ENCODE measurements at places on chromosomes 1 and 21.

GRCh38 chr1:187654635-187655034 is 825.9 kb downstream of the PLA2G4A start:
- DNase-seq: no peak

GRCh38 chr1:202245391-202245790 is 51.8 kb downstream of the LGR6 start:
- DNase-seq: no peak

DNA sequence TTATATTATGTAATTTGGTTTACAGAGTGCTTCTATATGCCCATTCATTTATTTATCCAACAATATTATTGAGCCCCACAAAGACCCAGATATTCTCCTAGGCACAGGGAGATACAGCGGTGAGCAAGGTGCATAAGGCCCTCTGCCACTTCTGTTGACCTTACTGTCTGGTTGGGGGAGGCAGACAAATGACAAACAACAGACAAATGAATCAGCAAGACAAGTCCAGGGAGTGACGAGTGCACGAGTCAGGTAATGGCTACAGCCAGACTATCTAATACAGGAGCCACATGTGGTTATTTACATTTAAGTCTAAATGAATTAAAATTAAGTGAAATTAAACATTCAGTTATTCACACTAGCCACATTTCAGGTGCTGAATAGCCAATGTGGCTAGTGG is 22.0 kb upstream of the BCAR3 start:
- no peak for DNase-seq

GRCh38 chr21:16768096-16768495 is 744.7 kb upstream of the CXADR start:
- DNase-seq: no peak

DNA sequence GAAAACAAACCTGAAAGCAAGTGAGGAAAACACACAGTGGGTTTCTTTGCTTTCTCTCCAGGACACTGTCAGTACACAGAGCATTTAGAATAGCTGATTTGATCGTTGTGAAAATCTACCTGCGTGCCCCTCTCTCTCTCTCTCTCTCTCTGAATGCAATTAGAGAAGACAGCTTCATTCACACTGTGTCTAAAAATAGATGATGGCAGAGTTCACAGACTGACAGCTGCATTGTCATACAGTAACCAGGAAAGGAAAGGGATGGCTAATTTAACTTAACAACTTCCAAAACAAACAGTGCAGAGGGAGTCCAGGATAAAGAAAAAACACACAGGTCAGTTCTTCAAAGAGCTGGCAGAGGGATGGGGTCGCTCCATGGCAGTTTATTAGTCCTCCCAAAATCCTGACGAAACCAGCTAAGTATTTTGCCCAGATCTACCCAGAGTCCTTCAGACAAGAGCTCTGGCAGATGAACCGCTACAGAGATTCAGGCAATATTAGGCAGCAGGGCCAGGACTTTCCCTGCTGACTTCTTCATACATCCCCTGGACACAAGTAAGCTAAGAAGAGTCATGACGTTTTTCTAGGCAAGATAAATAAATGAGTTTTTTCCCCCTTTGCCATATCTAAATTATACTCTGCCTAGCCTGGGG is 58.9 kb downstream of the WLS start:
- DNase-seq: no peak

DNA sequence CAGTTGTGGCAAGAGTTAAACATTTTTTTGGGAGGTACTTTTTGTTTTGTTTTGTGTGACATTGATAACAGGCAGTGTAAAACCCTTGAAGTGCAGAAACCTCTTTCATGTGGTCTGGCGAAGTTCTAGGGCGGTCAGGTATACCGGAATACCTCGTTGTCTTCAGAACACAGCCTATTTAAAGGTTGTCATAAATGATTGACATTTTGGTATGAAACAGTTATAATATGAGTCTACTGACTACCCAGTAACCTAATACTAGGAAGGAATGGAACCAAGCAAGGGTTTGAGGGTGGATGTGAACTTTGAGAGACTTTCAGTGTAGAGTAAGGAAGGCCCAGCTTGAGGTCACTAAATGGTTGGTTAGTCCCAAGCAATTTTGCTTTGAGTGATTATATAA is 40.5 kb downstream of the PATJ start:
- DNase-seq: no peak

GRCh38 chr1:185734929-185735700 is 924 bp downstream of the HMCN1 start:
- no peak for DNase-seq

DNA sequence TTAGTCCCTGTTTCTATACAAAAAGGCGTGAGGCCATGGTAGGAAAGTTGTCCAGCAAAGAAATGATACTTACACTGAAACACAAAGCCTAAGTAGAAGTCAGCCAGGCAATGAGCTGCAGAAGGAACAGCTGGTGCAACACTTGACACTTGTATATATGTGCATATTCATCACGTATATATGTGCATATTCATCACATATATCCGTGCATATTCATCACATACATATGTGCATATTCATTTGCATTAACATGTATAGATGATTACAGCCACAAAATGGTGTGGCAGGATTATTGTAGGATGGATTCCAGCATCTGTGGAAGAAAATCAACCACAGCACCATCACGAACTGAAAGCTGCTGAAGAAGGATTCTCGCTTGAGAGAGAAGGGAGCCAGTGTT is 189.0 kb upstream of the RGS18 start:
- no peak for DNase-seq

DNA sequence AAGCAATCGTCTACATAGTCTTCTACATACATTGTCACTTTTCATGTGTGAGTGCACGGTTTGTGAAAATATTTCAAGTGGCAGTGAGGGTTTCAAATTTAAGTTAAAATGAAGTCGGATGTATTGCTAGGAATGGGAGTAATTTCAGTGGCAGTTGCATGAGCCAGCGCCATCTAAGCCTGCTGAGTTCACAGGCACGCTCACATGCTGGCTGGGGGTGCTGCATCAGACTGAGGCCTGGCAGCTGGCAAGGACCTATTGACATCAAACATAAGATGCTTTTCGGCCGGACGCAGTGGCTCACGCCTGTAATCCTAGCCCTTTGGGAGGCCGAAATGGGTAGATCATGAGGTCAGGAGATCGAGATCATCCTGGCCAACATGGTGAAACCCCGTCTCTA is 80.7 kb downstream of the UBE4B start:
- no peak for DNase-seq

DNA sequence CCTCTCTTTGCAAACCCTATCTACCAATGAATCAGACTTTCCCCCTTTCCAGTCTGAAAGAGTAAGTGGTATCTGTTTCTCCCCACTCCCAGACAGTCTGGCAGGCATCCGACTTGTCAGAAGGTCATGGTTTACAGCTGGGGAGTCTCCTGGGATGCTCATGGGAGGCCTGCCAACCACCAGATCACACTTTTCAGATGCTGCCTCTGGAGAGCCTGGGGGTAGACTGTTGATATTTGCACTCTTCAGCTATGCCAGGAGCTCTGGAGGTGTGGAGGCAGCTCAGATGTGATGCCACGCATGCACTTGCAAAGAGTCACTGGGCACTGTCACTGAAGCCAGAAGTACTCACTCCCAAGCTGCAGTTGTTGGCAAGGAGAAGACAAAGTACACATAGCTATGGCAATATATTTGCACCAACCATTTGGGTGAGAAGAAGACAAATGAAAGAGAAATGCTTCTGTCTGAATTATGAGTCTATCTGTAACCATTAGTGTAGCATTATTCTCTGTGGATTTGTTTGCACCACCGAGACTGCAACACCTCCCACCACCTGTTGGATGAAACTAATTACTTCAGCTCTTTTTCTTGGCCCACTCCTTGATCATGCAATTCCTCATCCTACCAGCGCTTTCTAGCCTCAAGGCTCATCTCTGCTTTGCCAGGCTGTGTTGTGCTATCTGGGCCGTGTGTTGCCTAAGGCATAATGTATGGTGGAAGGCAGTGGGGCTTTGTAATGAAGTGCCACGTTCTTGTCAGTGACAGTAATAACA is 133.0 kb upstream of the SPAG17 start:
- DNase-seq: no peak

GRCh38 chr1:160471253-160471652 is 51.8 kb downstream of the SLAMF6 start:
- DNase-seq: no peak

- DNase-seq: peak; percentile 18
Observed at GRCh38 chr1:226063224-226063976, 884 bp downstream of the H3-3A start.

DNA sequence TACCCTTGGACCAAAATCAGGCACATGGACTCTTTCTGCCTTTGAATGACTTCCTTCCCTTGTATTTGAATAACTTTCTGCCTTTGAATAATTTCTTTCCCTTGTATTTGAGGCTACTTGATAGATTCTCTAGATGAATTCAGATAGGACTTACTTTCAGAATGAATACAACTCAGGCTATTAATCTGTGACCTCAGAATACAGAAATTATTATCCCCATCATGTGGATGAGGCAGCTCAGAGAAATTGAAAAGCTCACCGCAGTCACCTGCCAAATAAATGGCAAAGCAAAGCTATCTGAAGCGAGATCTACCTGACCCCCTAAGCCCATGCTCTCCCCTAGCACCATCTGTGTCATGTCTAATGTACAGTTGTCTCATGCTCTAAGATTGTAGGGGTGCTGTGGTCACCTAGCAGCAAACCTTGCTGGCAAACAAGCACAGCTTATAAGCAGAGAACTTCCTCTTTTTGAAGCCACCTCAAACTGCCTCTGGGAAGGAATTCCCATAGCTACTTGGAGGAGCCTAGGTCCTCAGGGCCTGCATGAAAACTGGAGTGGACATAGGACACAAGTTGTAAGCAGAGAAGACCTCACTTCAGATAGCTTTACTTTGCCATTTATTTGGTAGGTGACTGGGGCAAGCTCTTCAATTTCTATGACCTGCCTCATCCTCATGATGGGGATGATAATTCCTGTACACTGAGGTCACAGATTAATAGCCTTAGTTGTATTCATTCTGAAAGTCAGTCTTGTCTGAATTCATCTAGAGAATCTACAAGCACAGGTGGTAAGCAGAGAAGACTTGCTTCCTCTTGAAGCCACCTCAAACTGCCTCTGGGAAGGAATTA is 66.1 kb downstream of the FASLG start:
- no peak for DNase-seq

GRCh38 chr1:75438355-75438754 is 172.6 kb downstream of the SLC44A5 start:
- no peak for DNase-seq

DNA sequence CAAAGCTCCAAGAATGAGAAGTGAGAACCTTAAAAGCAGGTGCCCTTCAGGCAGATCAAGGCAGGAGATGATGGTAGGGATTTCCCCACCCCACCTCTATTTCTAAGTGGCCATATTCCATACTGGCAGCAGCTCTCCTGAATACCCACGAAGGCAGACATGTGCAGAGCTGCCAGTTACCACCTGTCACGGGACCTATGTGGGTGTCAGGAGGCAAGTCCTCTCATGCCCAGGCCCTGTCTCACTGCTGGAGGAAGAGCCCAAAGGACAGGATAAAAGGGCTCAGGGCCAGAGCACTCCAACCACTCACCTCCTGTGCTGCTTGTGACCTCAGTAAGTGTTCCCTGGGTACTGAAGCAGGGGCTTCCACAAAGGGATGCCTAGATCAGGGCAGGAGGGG is 721 bp upstream of the LCE1B start:
- DNase-seq: no peak

DNA sequence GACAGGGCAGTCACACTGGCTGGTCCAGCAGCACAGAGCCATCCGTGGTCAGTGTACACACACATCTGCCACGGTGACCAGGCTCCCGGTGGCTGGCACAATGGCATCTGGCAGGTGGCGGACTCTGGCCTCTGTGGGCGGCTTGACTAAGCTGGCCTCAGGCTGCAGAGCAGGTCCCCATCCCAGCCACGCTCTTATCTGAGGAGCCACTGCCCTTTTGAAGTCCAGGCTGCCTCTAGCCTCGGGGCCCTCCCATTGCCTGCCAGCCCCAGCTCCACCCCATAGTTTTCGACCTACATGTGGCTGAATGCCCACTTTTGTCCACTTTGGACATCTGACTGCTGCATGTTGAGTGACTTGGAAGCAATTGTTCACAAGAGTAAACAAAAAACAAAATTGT is 29.9 kb upstream of the EDN2 start:
- DNase-seq: no peak

DNA sequence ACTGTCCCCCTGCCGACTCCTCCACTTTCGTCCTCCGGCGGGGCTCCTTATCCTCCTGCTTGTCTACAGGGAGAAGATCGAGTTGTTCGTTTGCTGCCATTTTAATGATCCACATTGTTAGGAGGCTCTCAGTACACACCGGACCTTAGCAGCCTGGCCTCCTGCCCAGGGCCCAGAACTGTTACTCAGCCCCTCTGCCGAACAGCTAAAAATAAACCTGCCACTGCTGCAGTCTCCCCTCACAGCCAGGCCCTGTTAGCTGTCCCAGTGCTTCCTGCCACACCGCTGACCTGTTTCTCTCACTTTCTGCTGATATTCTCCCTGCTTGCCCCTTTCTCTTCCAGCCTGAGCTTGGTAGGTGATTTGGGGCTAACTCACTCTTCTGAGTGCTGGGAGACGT is 8.3 kb downstream of the MAPKAPK2 start:
- no peak for DNase-seq

DNA sequence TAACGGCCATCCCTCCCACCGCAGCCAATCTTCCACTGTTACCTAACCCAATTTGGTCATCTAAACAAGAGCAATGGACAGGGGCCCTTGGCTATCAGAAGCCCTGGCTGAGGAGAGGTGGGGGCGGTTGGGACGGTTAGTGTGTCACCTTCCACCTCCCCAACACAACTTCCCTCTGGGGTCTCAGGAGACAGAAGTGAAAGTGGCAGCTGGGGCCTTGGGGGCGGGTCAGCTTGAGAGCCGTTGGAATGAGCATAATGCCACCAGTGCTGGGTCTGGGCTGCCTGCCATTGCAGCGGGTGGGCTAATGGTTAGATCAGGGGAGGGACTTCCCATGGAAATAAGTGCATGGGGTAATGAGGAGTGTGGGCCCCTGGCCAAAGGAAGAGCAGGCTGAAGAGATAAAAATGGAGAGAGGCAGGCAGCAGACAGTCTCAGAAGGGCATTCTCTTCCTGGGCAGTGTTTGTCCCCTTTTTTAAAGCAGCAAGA is 7.9 kb downstream of the MEF2D start:
- DNase-seq: no peak

- no peak for DNase-seq
Observed at GRCh38 chr1:80050085-80050484, 1043.6 kb upstream of the ADGRL4 start.

GRCh38 chr21:42918291-42918690 is 7.1 kb downstream of the ERVH48-1 start:
- no peak for DNase-seq

GRCh38 chr1:6385488-6386191 is 7.9 kb downstream of the ACOT7 start:
- DNase-seq: no peak
